ENCODE measurements at places on chromosomes 7 and 10. TPM values are rescaled to one million over a fixed set of nuclear protein-coding genes. Genes with fewer than 3 reads are reported as not detected.

TTYH3 gene
- 17.0 TPM for polyA plus RNA-seq

TACC2 gene
- polyA plus RNA-seq, result 17.6 TPM

ACSM6 gene
- polyA plus RNA-seq, result not detected

GRID2IP gene
- not detected for polyA plus RNA-seq

TIAL1 gene
- polyA plus RNA-seq, result 85.1 TPM

KLF14 gene
- polyA plus RNA-seq, result 0.48 TPM

ARPC1B gene
- polyA plus RNA-seq, result 3.6 TPM

CPA2 gene
- polyA plus RNA-seq, result 0.41 TPM

XRCC2 gene
- 1.2 TPM for polyA plus RNA-seq

MEOX2 gene
- polyA plus RNA-seq, result not detected

PTPRN2 gene
- 45.5 TPM for polyA plus RNA-seq

PKD1L1 gene
- polyA plus RNA-seq, result 0.28 TPM

RELN gene
- polyA plus RNA-seq, result 169 TPM

NEUROD6 gene
- polyA plus RNA-seq, result not detected

ITPRID1 gene
- polyA plus RNA-seq, result not detected

TMEM130 gene
- polyA plus RNA-seq, result 12.3 TPM

EN2 gene
- polyA plus RNA-seq, result not detected

TIMM23 gene
- 67.0 TPM for polyA plus RNA-seq

JCAD gene
- 2.3 TPM for polyA plus RNA-seq

ADO gene
- 33.2 TPM for polyA plus RNA-seq

EFCAB10 gene
- not detected for polyA plus RNA-seq

AKR1C8 gene
- polyA plus RNA-seq, result 0.54 TPM

ABCF2 gene
- polyA plus RNA-seq, result 45.8 TPM
